ENCODE measurements at places on chromosomes 1 and 21.
A peak's percentile ranks its signal among the peaks of the same experiment; 100 is the strongest.

- DNase-seq: peak; percentile 89
Observed at GRCh38 chr1:67688526-67689219, 3.7 kb downstream of the GADD45A start.

GRCh38 chr1:45867697-45868348, 64.4 kb downstream of the MAST2 start:
- DNase-seq: no peak

DNA sequence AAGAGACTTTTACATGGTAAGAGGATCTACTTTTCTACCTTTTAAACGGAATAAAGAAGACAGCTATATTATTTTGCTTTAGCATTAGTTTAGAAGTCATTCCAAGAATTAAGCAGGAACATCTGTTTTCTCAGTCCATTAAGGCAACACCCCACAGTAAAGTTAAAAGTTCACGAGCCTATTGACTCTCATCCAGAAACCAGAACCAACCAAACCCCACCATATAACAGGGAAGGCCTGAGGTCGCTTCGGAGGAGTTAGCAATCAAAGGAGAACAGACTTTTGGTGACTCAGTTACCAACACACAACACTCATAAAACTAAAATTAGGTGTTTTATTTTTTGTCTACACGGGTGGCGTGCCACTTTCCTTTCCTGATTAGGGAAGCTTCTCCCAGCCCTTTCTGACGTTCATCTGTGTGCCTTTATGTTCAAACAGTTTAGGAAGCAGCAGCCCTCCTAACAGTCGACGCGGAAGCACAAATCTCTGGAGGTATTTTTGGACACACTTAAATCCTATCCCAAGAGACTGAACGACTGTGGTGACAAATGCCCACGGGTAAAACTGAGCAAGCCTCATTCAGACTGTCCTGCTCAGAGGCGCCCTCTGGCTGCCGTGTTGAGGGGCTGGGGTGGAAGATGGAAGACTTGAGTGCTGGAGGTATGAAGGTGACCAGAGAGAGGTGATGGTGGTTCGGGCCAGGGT, 8.6 kb upstream of the PLA2G2C start:
- DNase-seq: peak; percentile 68

DNA sequence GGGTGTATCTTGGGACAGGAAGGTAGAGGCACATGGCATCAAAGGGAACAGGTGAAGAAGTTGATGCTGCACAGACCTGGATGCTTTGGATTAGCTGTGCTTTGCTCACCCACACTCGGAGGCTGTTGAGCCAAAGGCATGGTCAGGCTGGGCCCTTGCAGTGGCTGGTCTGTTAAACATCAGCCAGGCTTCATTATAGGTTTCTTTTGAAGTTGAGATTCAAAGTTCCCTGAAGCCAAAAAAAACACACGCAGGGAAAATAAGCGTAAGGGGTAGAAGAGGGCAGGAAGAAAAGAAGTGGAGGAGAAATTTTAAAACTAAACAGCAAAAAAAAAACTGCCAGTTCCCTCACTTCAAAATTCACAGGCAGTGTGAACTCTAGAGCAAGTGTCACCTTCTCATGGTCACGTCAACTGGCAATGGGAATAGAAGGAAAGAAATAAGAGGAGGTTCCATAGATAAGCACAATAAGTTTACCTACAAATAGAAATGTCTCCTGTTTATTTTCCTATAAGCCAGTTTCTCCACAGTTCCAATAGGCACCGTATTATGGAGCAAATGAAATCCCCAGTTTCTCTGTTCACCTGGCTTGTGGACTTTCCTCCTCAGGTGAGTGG, 139.5 kb downstream of the PAPPA2 start:
- no peak for DNase-seq

GRCh38 chr1:193479187-193479586, 292.8 kb upstream of the B3GALT2 start:
- DNase-seq: peak; percentile 83

GRCh38 chr1:223712850-223713474, 623 bp downstream of the CAPN2 start:
- DNase-seq: peak; percentile 46

DNA sequence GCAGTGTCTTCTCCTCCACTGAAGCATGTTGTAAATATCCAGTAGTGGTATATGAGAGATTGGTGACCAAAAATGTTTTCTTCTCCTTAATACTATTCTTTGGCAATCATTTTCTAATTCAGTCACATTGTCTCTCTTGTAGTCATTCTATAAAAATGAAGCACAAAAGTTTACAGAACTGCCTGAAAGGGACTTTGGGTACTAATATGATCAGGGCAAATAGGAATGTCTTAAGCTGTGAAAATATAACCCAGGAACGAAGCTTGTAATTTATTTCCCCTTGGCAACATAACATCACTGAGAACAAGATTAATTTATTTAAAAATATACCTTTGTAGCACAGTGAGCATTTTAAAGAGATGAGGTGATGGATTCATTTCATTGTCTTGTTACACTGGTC, 4.9 kb downstream of the B3GALT2 start:
- no peak for DNase-seq

GRCh38 chr1:115282807-115283208, 55.2 kb downstream of the NGF start:
- DNase-seq: no peak

- DNase-seq: peak; percentile 85
Observed at GRCh38 chr1:212452323-212453155, 19.8 kb downstream of the NENF start.

DNA sequence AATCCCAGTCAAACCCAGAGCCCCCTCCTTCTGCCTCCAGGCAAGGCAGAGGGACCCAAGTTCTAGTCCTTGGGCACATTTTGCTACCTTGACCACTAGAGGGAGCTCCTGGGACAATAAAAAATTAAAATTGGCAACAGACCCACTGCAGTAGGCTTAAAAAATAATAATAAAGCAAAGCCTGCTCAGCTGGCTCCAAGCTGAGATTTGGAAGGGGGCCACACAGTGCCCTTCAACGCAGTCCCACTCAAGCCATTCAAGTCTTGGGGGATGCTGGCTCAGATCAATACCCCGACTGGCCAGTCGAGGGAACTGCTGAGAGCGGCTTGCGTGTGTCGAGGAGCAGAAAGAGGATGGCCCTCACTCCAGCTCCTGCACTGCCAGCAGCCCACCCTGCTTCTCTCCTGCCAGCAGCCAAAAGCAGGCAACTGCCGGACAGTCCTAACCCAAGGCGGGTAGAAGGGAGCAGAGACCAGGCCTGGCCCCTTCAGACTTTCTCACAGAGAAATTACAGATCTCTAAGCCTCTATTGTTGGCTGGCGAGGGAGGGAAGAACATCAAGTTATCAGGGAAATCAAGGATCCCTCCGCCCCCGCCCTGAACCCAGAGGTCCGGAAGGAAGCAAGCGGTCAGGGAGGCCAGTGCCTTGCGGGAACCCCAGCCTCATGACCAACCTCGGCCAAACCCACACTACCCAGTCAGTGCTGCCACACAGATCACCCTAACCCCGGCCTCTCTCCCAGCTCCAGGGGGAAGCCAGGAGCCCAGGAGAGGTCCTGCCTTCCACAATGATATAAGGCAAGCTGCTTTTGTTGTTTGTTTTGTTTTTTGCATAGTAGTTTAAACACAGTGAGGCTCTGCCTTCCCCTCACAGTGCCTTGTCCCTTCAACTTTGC, 4.9 kb upstream of the ALDH4A1 start:
- peak; percentile 80 for DNase-seq

GRCh38 chr1:89088572-89088971, 23.6 kb upstream of the GBP1 start:
- no peak for DNase-seq

- DNase-seq: peak; percentile 84
Observed at GRCh38 chr1:246002725-246003441, 504.2 kb downstream of the SMYD3 start.

DNA sequence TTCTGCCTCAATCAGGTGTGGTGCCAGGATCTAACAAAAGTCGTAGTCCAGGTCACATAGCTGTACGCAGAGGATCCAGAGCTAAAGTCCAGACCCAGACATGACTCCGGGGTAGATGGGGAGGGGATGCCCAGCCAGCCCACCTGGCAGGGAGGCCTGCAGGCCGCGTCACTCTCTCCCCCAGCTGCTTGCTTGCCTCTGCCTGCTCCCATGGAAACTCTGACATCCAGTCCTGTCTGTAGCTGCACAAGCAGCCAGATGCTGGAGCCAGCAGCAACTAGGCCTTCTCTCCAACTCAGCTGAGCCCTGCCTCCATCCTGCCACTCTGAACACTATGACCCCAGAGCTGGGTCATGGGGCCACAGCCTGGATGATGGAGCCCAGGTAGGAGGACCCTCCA, 8.1 kb downstream of the COL8A2 start:
- DNase-seq: no peak

DNA sequence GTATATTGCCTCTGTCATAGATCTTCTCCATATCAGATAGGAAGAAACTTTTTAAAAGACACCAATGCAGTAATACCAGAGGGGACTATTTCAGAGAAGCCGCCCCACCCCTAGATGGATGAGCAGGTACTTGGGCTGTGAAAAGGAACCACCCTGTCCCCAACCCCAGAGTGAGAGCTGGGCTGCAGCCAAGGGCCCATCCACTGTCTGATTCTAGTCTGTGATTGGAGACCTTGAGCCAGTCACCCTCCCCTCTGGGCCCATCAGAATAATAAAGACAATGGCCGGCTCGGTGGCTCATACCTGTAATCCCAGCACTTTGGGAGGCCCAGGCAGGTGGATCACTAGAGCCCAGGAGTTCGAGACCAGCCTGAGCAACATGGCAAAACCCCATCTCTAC, 5.0 kb downstream of the CLEC20A start:
- DNase-seq: no peak

GRCh38 chr1:54545916-54546635, 2.0 kb upstream of the ACOT11 start:
- no peak for DNase-seq

- DNase-seq: no peak
Observed at GRCh38 chr1:225668222-225668621, 15.3 kb upstream of the ENAH start.

GRCh38 chr1:202575918-202576653, 134.2 kb downstream of the SYT2 start:
- no peak for DNase-seq

DNA sequence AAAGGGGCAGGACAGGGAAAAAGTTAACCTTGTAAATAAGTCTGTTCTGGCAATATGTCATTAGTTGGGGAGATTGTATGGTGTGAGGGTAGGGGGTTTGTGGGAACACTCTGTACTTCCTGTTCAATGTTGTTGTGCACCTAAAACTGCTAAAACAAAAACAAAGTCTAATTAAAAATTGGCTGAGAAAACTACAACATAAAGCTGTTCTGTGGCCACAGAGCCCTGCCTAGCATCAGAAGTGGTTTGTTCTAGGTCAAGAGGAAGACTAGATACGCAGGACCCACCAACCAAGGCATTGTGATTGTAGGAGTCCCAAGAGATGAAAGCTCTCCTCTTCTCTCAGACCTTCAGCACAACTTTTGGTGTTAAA, 81.0 kb upstream of the LRRC8D start:
- DNase-seq: no peak

- DNase-seq: no peak
Observed at GRCh38 chr1:222543817-222544216, 4.1 kb downstream of the HHIPL2 start.

- DNase-seq: no peak
Observed at GRCh38 chr1:205041001-205041715, 1.9 kb upstream of the CNTN2 start.

Measured in common myeloid progenitor, CD34-positive (primary cell).